ENCODE measurements at places on chromosomes 7 and 10.

DNA sequence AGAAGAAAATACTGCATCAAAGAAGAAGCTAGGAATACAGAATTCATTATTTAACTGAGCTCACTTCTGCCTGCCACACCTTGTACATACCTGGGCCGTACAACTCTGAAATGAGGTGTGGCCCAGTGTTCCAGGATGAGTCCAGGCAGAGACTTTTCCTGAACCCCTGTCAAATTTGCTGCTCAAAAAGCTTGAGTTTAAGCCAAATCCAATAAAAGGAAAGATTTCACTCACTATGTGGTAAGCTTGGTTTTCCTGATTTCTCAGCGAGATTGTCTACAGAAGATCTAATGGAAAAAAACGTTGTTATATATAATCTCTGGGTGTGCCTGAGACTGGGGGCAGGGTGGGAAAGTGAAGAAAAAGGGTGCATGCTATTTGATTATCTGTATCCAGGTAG, 72.1 kb upstream of the EGFR start:
- no peak for DNase-seq

- no peak for DNase-seq
Observed at GRCh38 chr10:90066435-90066834, 365.0 kb downstream of the KIF20B start.

DNA sequence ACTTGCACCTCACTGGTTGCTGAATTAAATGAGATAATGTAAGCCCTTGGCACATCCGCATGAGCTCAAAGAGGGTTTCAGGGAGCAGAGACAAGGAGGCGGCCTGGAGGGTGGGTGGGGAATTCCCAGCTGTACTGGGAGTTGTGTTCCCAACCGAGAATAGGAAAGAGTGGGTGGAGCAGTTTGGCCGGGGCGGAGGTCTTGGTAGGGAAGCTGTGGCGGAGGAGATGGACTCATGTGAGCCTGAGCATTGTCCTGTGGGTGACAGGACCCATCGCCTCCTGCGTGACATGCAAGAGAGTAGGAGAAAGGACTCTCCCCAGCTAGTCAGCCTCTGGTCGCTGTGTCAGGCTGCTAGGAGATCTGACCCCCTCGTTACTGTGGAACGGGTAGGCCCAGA, 41.0 kb upstream of the SAMD8 start:
- DNase-seq = no peak

DNA sequence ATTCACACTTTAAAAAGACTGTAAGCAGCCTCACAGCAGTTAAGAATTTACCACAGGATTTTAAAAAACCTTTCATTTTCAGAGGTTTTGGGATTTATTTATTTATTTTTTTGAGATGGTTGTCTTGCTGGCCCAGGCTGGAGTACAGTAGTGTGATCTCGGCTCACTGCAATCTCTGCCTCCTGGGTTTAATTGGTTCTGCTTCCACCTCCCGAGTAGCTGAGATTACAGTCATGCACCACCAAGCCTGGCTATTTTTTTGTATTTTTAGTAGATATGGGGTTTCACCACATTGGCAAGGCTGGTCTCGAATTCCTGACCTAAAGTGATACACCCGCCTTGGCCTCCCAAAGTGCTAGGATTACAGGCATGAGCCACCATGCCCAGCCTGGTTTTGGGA, 19.1 kb downstream of the MINDY4 start:
- DNase-seq = no peak

DNA sequence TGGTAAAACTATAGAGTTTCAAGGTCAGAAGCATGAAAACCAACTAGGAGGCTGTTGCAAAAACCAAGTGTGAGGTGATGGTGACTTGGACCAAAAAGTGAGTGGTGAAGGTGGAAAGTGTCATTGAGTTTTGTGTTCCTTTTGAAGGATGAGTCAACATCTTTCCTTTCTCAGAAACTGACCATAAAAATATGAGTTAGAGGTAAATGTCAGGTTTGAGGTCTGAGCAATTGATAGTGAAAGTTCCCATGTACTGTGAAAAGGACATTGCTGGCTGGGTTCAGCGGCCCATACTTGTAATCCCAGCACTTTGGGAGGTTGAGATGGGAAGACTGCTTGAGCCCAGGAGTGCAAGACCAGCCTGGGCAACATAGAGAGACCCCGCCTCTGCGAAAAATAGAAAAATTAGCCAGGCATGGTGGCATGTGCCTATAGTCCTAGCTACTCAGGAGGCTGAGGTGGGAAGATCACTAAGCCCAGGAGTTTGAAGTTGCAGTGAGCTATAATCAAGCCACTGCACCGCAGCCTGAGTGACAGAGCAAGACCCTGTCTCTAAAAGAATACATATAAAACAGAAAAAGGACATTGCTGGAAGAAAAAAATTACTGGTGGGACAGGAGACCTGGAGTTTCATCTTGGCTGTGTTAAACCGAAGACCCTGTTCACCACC, 89.3 kb upstream of the ARID5B start:
- DNase-seq = no peak

- no peak for DNase-seq
Observed at GRCh38 chr7:150719960-150720891, 3.8 kb downstream of the GIMAP1 start.

DNA sequence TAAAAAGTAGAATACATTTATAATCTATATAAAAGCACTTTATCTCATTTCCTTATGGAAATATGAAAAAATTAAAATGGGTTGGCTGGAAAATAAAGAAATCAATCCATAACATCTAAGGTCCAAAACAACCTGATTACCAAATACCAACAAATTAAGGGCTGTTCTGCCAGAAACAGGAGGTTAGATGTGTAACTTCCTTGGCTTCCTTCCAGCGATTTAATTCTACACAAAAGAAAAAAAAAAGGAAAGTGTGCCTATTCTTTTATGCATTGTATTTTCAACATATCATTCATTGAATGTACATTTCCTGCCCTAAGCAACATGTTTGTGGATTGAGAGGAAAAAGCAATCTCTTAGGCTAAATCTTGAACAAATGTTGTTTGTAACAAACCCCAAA, 36.2 kb upstream of the USP6NL start:
- no peak for DNase-seq

- peak; percentile 41 for DNase-seq
Observed at GRCh38 chr7:74289659-74290552, 699 bp downstream of the CLIP2 start.

- DNase-seq = no peak
Observed at GRCh38 chr7:33044401-33044718, 18.2 kb downstream of the NT5C3A start.

DNA sequence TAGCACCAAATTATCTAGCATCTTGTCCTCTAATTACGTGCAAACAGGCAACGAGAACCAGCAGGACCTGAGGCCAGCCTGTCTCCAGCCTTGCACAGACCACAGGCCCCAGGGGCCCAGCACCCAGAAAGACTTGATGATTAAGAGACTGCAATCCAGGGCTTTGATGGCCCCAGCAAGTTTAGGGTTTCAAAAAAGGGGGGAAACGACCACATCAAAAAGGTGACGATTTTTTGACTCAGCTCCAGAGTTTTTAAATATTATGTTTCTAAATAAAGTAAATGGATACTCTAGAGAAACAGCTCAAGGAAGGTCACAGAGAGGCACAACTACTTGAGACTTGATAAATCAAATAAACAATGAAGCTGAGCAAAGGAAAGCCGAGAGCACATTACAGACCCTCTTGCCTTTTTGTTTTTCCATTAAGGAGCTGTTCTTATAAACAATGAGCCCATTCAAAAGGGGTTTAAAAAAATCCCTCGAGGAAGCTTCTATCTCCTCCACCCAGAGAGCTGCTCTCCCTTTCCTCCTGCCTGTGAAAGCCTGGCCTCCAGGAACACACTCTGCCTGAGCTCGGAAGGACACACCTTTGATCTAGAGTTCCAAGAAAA, 44.1 kb downstream of the GLI3 start:
- no peak for DNase-seq

DNA sequence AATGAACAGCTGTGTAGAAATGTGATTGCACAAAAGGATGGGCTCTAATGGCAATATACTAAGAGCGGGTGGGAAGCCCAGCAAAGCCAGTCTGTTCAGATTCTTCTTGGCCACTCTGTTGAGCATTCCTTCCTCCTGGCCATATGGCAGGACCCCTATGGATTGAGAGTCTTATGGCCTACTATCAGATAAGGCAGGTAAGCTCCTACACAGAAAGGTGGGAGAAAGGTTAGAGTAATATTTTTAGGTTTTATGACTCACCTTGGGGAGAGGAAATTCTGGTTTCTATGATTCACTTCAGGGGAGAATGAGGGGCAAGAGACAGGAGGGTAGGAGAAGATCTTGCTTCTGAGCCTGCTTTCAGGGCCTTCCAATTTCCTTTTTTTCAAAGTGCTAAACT, 15.1 kb upstream of the AKR1B10 start:
- no peak for DNase-seq

- DNase-seq = no peak
Observed at GRCh38 chr10:73975388-73975787, 22.5 kb upstream of the VCL start.

DNA sequence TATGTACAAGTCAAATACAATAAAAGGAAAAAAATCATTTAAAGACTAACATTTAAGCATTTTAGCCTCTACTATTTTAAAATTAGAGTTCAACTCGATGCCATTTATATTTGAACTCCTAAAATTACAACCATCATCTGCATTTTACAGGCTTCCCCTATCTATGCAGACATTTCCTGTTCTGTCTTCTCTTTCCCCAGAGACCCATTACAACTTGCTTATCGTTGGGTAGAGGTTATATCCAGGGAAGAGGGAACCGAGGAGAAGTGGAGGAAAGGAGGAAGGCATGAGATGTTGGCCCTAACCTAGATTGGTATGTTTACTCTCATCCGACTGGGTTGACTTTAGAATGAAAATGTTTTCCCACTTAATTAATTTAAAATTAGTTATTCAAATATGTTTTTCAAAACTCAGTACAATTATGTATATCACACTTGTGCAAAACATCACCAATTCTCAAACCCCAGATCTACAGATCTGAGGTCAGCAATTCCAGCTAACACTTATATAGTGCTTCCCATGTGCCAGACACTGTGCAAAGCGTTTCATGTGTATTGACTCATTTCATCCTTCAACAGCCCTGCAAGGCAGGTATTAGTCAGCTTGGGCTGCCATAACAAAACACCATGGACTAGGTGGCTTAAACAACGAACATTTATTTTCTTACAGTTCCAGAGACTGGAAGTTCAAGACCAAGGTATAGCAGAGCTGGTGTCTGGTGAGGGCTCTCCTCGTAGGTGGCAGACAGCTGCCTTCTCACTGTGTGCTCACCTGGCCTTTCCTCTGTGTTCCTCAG, 27.3 kb upstream of the HERPUD2 start:
- DNase-seq = no peak

GRCh38 chr7:72413886-72414285, 1.7 kb upstream of the CALN1 start:
- no peak for DNase-seq

- no peak for DNase-seq
Observed at GRCh38 chr10:11295492-11295891, 277.8 kb downstream of the CELF2 start.

GRCh38 chr7:129689995-129690581, 78.6 kb downstream of the NRF1 start:
- DNase-seq = no peak

DNA sequence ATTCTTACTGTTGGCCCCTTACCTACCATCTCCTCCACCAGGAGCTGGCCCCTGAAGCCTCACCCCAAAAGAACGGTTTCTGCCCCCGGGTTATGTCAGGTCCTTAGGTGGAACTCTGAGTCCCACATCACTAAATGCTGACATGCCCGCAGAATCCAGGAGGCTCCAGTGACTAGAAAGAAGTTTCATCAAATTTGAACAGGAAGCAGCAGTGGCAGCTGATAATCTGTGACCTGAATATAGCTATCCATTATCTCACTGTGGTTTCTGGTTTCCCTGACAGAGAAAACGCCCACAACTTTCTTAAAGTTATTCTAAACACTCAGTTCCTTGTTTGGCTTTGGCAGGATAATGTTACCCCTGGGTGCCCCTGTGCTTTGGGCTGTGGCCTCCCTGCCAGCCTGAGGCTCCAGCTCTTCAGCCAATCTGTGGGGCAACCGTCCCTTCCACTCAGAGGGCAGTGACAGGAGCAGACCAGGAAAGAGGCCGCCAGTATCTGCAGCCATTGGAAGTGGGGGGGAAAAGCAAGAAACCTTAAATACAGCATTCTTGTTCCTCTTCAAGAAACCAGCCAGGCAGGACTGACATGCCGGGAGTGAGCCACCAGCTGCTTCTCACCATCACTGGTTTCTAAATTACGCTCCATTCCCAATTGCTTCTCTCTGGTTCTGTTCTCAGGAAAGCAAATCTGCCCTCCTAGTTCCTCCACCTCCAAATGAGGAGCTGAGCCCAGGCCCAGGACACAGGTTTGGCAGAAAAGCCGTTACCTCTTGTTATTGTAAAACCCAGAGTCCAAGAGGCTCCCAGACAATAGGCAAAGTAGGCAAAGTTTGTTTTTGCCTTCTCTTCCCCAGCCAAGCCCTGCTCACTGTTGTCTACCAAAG, 41.2 kb upstream of the VCL start:
- no peak for DNase-seq

- no peak for DNase-seq
Observed at GRCh38 chr7:36278069-36278619, 111.5 kb upstream of the ANLN start.

- DNase-seq = no peak
Observed at GRCh38 chr10:33098951-33099663, 141.1 kb upstream of the ITGB1 start.

GRCh38 chr7:26346611-26347203, 55.0 kb downstream of the SNX10 start:
- no peak for DNase-seq

DNA sequence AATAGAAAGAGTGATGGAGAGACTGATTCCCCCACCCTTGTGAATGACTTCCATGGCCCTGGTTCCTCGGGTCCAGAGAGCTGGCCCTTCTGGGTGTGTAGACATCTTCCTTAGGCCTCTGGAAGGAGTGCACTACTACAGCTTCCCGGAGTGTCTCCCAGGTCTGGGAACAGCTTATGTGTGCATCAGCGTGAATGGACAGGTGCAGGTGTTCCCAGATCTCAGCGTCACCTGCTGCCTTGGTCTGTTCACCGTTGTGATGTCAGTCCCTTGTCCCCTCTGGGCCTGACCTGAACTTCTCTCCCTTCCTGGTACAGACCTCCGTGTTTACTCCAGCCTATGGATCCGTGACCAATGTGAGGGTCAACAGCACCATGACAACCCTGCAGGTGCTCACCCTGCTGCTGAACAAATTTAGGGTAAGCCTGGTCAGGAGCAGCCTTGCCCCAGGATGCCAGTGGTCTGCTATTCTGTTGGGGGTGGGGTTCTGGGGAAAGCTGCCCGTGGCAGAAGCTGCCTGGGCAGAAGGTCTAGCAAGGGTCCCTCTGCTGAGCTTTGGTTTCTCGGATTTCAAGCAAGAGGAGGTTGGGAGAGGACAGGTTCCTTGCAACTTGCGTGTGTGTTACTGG, 10.5 kb upstream of the DEPP1 start:
- DNase-seq = no peak

All from GM12891 (cell line).